Frontal cortex (tissue), 4 donors: ENCODE measurements at places on chromosomes 5 and 9. TPM values are rescaled to one million over a fixed set of nuclear protein-coding genes. Genes with fewer than 3 reads are reported as not detected.

DNA sequence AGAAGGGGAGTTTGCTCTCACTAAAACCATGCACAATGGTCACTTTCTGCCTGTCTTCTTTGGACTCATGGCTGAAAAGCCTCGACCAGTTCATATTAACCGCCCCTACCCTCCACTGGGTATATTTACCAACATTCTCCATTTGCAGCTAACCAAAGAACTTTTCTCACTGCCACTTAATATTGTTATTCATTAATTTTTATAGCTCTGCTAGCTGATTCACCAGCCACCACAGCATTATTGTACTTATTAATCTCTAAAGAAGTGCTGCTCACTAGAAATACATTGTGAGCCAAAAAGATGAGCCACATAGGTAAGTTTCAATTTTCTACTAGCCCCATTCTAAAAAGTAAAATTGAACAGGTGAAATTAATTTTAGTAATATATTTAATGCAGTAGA is 33.4 kb upstream of the SMIM32 start:
- DNase-seq = no peak

- no peak for DNase-seq
Measured at GRCh38 chr9:122131401-122132001, 28.1 kb downstream of the NDUFA8 start.

DNA sequence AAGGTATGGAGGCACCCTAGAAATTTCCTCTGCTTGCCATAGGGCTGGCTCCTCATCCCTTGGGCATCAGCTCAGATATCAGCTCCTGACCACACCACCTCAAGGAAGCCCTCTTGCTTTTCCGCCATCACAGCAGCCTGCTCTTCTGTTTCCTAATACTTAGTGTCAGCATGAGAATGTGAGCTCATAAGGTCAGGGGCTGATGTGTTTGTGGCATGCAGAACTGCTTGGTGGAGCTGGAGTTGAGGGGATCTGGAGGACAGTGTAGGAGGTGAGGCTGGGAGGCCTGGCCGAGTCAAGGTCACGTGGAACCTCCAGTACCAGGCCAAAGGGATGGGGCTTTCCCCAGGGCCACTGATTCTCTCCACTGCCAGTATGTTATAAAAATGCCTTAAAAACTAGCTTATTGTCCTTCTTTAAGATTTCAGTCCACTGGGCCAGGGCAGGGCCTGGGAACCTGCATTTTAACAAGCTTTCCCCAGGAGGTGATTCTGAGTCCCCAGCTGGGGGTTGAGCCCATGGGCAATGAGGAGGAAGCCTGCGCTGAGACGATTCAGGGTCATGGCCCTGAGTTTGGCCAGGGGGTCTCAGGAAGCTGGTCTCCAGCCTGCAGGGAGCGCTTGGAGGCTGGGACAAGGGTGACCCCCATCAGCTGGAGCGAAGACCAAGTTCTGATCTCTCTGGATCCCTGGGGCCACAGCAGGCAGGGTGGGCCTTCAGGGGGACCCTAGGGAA is 28.6 kb downstream of the DAB2IP start:
- DNase-seq = no peak

DNA sequence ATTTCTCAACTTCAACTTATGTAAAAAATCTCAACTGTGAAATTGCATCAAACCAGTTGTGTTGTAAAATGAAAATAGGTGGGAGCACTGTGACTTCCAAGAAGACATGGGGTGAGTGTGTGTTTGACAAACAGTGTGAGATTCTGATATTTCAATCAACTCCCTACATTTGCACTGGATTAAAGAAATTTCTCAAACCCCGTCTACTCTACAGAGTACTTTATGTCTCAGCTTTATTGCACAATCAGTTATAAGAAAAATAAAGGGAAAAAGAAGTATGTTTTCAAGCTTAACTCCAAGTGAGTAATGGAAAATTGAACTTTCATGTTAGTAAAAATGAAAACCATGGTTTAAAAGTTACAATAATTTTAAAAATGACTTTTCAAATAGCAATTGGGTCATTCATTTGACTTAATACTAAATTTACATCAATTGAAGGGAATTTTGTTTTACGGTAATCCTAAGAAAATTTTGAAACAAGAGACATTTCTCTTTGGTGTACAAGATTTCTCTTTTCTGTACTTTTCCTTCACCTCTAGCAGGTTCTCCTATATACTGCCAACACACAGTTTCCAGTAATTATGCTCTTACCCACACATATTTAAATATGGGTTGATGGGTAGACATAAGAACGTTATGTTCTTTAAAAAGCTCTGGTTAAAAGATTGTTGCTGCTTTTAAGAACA is 80.3 kb downstream of the CDO1 start:
- no peak for DNase-seq

KIF20A gene
- total RNA-seq = 4.1 TPM

TMEM252 gene
- total RNA-seq = not detected

- DNase-seq = no peak
Measured at GRCh38 chr5:151155775-151156506, 1.6 kb downstream of the ANXA6 start.

DNA sequence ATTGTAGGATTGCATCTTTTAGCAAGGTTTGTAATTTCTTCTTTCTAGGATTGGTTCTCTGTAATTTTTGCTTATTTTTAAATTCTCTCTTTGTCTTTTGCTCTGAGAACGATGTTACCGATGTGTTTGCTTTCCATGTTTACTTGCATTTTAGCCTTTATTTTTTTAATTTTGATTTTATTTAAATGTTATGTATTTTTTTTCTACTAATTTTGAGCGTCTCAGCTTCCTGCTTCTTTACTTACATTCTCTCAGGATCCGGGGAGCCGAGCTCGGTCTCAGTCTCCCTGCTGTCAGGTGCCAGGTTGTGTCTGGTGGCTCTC is 20.9 kb downstream of the ANXA2R start:
- no peak for DNase-seq

- DNase-seq = no peak
Measured at GRCh38 chr5:30436691-30437090, 756.8 kb upstream of the CDH6 start.

CCL28 gene
- total RNA-seq = 0.41 TPM
